ENCODE measurements at places on chromosomes 11 and 22.

DNA sequence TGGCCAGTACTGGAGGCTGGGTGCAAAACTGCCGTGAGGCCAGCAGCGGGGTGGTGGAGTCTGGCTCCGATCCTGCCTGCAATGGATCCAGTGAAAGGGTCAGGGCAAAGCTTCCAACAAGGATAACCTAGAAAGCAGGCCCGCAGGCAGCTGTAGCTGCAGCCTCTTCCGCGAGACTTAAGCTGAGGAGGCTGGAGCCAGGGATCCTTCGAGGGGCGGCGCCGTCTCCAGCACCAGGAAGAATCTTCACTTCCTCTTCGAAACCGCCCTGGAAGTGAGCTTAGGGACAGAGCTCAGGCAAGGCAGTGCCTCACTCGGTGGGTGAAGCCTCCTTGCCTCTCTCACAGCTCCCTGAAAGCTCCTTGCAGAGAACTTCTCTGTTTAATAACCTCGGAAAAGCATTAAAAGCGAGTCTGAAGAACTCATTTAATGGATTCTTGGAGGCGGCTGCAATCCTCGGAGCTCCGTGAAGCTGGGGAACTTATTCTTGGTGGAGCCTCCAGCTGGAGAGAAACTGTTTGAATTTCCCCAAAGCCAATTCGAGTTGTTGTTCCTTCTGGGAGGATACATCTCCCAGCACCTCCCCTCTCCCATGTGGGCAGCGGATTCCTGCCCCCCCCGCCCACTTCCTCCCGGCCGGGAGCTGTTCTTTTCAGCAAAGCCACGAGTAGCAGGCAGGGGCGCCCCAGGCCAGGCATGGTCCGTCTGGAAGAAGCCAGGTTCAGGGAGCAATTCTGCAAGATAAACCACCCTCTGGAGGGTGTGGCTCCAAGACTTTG is 169.9 kb downstream of the CTTN start:
- no peak for DNase-seq

DNA sequence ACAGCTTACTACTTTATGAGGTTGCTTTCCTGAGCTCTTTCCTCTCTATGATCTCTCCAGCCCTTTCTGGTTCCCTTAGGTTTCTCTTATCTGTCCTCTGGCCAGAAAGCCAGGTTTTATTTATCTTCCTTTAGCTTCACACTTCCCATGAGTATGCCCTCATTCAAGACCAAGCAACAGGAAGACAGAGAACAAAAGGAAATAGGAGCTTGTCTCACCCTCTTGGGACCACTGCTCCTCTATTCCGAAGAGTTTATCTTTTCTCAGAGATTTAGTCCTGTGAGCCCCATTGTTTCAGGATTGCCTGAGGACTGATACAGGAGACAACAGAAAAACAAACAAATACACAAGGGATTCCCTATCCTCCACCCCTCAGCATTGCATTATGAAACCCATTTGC is 62.4 kb upstream of the CCDC179 start:
- DNase-seq = peak; percentile 46

- no peak for DNase-seq
These were observed 7.9 kb downstream of the PPIL2 start for GRCh38 chr22:21673534-21674321.

GRCh38 chr11:13210424-13210823 is 67.2 kb upstream of the BMAL1 start:
- DNase-seq = peak; percentile 30

GRCh38 chr11:61281581-61282250 is 13.4 kb downstream of the VWCE start:
- DNase-seq = peak; percentile 28

GRCh38 chr22:28351476-28351875 is 328.2 kb downstream of the TTC28 start:
- no peak for DNase-seq

- DNase-seq = no peak
These were observed 23.1 kb downstream of the TTC17 start for GRCh38 chr11:43381802-43382201.

- DNase-seq = no peak
These were observed 72.0 kb downstream of the ZBTB16 start for GRCh38 chr11:114131461-114131864.

DNA sequence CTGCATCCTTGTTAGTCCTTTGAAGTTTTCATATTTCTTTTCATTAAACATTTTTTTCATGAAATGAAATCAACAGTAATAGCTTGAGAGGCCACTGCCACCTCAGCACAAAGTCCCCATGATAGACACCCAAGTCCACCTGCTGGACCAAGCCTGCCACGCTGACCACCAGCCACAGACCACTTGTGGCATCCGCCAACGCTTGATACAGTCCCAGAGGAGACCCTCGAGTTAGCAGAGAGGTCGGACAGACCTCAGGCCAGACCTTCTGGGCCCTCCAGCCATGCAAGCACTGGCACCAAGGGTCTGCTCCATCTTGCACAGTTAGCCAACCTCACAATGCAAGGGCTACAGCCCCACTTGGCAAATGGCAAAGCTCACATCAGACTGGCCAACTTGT is 91.8 kb upstream of the RTL6 start:
- no peak for DNase-seq

GRCh38 chr11:83047515-83048225 is 24.0 kb downstream of the RAB30 start:
- DNase-seq = peak; percentile 50

- no peak for DNase-seq
These were observed 21.1 kb downstream of the KCNJ4 start for GRCh38 chr22:38433871-38434270.

GRCh38 chr22:42857845-42858481 is 890 bp upstream of the ARFGAP3 start:
- DNase-seq = no peak

GRCh38 chr11:75503531-75504099 is 22.1 kb downstream of the GDPD5 start:
- no peak for DNase-seq

GRCh38 chr11:65126624-65127274 is 4.6 kb downstream of the MRPL49 start:
- no peak for DNase-seq

- DNase-seq = no peak
These were observed 44.3 kb upstream of the A4GALT start for GRCh38 chr22:42764895-42765363.

- DNase-seq = no peak
These were observed 1.8 kb downstream of the TBC1D22A start for GRCh38 chr22:46764140-46764680.
